Activated CD4-positive, alpha-beta T cell treated with anti-CD3 and anti-CD28 coated beads for 36 hours (primary cell): ENCODE measurements at places on chromosomes 3 and 15. TPM values are rescaled to one million over a fixed set of nuclear protein-coding genes. Genes with fewer than 3 reads are reported as not detected.
A peak's percentile ranks its signal among the peaks of the same experiment; 100 is the strongest.

- H3K4me3 ChIP-seq: no peak overlapping the region
- H3K27me3 ChIP-seq: peaks cover 4% of the 10 kb centered on the region
- peak; percentile 47 for DNase-seq
These were observed 55.0 kb downstream of the TMEM44 start for GRCh38 chr3:194577986-194578905.

GRCh38 chr3:197798863-197799262 is 7.8 kb downstream of the LRCH3 start:
- H3K27me3 ChIP-seq: no peaks in the 10 kb centered on the region
- peaks cover 5% of the 10 kb centered on the region for H3K36me3 ChIP-seq
- no peak overlapping the region for H3K4me3 ChIP-seq
- no peak overlapping the region for H3K27ac ChIP-seq

DNA sequence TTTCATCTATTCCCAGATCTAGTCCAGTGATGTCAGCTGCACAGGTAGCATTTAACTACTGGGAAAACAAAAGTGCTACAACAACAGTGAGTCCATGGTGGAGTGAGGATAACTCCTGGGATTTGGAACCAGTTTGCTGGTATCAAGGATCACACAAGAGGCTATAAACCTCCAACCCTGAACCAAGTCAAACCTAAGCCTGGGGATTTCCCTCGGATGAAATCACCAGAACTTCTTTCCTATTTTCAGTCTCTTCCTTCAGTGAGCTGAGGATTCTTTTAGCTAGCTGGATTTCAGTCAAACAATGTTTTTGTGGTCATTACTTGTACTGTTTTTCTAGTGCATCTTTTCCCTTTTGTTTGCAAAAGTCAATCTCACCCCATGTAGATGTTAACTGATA is 31.5 kb downstream of the SEC22C start:
- H3K27ac ChIP-seq: no peak overlapping the region
- H3K4me1 ChIP-seq: peaks cover 5% of the 10 kb centered on the region
- DNase-seq: no peak
- no peak overlapping the region for H3K4me3 ChIP-seq
- no peaks in the 10 kb centered on the region for H3K27me3 ChIP-seq
- H3K36me3 ChIP-seq: peaks cover 25% of the 10 kb centered on the region

Gene PLSCR2
- 0.25 TPM for total RNA-seq
